ENCODE measurements at places on chromosomes 4 and X.

GRCh38 chr4:40502220-40502619 is 127.4 kb downstream of the RBM47 start:
- DNase-seq = no peak

- no peak for DNase-seq
These were observed 20.0 kb upstream of the AADAT start for GRCh38 chr4:170109586-170110284.

GRCh38 chr4:7680731-7681130 is 246.0 kb upstream of the PSAPL1 start:
- DNase-seq = no peak

DNA sequence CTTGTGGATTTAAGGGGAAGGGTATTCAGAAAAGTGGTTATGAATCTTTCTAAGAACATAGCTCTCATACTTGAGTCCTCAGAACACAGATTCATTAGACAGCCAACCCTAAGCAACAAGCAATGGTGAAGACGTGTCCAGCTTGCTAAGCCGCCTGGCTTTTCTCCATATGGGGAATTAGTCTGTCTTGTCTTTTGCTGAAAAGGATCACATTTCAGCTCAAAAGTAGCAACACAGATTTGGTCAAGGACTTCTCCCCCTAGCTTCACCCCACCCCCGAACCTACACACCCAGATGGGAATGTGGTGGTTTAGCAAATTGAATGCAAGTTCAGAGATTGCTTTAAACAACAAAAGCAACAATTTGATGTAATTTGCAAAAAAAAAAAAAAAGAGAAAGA is 103.3 kb upstream of the RASGEF1B start:
- no peak for DNase-seq

DNA sequence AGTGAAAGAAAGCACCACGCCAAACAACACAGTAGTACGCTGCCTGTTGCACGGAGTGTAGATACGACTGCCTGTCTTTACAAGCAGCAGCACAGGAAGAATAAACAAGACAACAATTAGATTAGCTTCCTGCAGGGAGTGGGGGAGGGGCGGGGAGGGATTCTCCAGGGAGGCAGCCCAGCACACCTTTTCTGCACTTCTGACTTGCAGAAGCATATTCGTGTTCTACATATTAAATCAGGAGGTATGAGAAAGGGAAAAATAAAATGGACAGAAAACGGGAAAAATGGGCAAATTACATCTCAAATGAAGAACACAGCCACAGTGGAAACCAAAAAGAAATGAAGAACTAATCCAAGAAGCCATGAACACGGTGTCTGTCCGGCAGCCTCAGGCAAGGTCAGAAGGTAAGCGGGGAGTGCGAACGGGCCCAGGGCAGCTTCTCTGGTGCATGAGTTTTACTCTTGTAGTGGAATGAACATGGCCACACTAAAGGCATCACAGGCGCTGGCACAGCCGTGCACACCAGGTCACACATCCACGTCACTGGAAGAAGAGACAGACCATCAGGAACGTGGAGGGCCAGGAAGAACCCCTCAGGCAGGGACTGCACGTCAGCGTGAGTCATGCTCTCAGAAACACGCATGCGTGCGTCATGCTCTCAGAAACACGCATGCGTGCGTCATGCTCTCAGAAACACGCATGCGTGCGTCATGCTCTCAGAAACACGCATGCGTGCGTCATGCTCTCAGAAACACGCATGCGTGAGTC is 20.1 kb upstream of the ADRA2C start:
- DNase-seq = no peak

DNA sequence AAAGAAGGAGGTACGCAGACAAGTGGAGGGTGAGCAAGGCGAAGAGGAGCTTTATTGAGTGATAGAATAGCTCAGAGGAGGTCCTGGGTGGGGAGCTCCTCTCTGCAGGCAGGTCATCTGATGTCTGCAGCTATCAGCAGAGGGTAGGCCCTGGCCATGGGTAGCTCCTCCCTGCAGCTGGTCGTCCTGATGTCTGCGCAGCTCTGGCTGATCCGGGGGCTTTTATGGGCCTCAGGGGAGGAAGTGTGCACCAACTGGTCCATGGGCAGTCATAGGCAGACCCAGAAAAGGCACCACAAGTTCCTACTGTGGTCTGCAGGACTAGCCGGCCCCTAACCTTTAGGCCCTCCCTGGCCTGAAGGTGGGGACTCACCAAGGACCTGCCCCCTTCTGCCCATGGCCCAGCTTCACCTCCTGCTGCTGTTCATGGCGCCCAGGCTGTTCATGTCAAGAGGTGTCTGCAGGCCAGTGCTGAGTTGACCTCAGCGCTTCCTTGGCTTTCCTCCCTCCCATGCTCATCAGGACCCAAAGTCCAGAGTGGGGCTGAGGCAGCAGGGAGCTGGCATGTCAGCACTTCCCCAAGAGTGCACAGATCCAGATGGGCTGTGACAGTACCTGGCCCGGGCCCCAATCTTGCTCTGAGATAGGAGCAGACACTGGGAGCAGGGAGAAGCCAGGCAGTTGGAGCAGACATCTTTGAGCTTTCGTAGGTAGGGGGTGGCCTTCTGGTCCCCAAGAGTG is 46.1 kb downstream of the ARAP2 start:
- no peak for DNase-seq

DNA sequence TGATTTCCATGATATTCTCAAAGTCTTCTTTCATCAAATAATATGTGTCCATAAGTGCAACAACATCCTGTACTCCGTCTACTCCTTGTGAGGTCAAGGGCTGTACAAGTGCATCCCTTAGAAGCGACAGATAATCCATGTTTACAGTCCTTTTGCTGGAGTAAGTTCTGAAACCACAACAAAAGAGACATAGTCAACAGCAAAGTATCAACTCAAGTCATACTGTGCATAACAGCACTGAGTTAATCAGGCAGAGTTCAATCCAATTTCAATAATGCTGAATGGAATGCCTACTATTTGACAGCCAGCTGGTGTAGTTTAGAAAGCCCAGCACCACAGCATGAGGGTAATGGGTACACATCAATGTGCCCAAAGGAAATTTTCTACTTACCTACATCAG is 74.5 kb downstream of the RFC1 start:
- DNase-seq = no peak

GRCh38 chrX:12954981-12955380 is 19.9 kb upstream of the TMSB4X start:
- DNase-seq = no peak

DNA sequence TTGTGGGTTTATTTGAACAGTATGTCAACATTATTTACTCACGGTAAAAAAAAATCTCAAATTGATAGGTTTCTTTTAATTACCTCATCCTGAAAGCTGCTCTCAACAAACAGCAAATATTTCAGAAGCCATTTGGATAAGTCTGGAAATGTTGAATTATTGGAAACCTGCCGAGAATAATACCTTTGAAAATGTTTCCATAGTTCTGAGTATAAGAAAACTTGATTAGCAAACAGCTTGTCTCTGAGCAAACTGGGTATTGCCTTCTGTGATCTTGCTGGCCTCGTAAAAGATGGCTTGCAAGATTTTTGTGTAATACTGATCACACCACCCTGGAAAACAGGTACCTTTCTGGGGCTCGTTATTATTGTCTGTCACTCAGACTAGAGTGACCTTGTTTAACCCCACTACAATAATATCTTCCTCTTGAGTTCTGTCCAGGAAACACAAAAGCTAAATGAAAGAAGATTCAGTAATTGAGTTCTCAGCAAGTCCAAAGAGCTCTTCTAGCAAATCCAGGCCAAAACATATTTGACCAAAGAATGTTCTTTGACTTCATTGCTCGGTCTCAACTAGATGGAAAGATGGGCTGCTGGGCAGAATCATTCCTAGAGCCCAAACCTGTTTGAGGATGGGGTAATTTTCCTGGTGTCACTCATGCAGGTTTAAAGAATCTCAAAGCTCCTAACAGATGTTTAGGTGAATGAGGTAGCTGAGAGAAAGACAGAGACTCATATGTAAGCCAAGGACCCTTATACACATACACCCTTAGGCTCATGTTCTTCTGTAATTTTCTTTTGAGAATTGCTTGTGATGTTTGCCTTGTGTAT is 255.6 kb upstream of the JADE1 start:
- no peak for DNase-seq

- no peak for DNase-seq
These were observed 18.7 kb upstream of the CXCL13 start for GRCh38 chr4:77586951-77587383.

DNA sequence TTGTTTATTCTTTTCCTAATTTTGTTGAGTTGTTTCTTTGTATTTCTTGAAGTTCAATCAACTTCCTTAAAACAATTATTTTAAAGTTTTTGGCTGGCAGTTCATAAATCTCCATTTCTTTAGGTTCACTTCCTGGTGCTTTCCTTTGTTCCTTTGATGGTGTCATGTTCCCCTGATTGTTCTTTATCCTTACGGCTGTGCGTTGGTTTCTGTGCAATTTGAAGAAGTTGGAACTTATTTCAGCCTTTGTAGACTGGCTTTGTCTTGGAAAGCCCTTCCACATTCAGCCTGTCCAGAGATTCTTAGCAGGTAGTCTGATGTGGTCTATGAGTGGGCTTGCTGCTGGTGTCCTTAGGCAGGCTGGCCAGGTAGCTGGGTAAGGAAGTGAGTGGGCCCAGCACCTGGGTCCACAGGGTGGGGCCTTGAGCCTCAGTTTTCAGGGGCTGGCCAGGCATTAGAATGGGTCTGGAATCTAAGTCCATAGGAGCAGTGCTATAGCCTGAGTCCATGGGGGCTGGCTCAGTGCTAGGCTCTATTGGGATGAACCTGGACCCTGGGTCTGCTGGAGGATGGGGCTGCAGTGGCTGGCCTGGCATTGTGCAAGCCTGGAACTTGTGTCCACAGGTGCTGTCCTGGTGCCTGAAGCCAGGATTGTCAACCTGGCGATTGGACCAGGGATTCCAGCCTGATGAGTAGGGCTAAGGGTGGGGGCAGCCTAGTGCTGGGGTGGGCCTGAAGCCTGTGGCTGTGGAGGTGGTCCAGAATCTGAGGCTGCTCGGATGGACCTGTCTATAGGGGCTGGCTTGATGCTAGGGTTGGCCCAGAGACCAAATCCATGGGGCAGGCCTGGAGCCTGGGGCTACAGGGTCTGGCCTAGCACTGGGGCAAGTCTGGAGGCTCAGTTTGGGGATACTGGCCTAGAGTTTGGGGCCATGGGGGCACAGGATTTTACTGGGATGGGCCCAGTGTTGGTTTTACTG is 152.4 kb downstream of the STAG2 start:
- no peak for DNase-seq

- no peak for DNase-seq
These were observed 124.5 kb upstream of the GIMD1 start for GRCh38 chr4:106493086-106493485.

DNA sequence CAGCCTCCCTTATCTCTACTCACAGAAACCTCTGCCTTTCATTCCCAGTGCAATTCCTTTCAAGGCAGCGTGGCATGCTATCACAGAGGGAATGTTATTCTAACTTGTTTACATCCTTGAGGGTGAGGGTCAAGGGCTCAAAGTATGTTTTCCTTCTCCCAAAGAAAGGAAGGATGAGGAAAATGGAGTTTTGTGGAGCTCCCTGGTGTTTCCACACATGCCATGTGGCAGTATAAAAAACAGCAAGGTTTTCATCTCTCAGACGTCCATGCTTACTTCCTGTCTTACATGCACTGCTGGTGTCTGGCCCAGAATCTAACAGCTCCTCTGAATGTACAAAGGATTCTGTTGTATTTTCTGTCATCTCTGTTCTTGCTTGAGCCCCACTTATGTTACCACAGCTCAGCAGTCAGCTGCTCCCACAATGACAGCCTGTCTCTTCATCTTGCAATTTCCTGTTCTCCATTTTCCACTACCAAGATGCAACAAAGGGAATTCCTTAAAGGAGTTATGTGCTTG is 128.0 kb downstream of the SNCA start:
- no peak for DNase-seq

- DNase-seq = no peak
These were observed 57.6 kb downstream of the TBCK start for GRCh38 chr4:106258145-106259045.

GRCh38 chrX:101482296-101482695 is 3.0 kb upstream of the ARMCX4 start:
- no peak for DNase-seq

DNA sequence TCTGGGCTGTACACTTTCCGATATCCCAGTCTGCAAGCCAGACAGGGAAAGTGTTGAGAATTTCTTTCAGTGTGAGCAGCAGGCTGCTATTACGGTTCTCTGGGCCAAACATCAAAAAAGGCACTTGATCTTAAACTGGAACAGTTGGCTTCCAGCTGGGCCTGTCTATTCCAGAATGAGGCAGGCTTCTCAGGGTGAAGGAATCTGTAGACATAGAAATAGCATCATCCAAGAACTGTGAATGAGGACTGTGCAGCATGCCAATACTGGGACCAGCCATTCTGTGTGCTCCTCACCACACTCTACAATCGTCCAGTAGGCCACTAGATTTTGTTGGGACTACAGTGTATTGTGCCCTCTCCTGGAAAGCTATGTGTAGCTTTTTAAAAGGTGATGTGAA is 31.1 kb downstream of the ART3 start:
- DNase-seq = no peak

DNA sequence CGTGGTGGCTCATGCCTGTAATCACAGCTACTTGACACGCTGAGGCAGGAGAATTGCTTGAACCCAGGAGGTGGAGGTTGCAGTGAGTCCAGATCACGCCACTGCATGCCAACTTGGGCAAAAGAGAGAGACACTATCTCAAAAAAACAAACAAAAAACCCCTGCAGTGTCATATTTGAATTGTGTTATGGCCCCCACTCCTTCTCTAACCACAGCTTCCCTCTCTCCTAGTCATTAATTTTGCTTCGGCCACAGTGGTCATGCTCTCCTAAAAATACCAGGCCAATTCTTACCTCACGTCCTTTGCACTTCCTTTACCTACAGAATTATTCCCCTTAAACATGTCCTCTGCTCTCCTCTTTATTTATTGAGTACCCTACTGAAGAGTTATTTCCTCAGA is 206.1 kb downstream of the PPP3CA start:
- DNase-seq = no peak

- DNase-seq = no peak
These were observed 95.6 kb downstream of the REPS2 start for GRCh38 chrX:17042037-17042436.

GRCh38 chr4:37685823-37686372 is 278 bp downstream of the RELL1 start:
- DNase-seq = no peak

- DNase-seq = no peak
These were observed 995 bp downstream of the SMARCA5 start for GRCh38 chr4:143514497-143514896.

DNA sequence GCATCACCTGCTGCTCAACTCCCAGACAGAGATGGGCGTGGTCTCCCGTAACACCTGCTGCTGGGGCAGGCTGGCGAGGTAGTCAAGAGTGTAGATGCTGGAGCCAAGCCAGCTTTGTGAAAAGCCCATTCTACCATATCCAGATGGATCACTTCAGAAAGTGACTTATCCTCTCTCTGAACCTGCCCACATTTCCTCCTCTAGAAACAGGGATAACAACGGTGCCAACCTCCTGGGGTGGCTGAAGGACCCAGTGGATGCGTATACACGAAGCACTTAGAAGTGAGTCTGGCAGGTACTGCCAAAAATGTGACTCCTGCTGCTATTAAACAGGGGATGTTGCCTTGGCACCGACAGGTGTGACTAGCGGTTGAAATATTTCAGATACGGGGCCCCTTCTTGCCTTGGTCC is 95.8 kb downstream of the SORBS2 start:
- DNase-seq = no peak

All from stimulated activated CD8-positive, alpha-beta memory T cell treated with anti-CD3 and anti-CD28 coated beads, Interleukin-4, amount 100 ng/mL, for 4 hours (primary cell).